ENCODE measurements at places on chromosomes 2 and 18.
A peak's percentile ranks its signal among the peaks of the same experiment; 100 is the strongest.

DNA sequence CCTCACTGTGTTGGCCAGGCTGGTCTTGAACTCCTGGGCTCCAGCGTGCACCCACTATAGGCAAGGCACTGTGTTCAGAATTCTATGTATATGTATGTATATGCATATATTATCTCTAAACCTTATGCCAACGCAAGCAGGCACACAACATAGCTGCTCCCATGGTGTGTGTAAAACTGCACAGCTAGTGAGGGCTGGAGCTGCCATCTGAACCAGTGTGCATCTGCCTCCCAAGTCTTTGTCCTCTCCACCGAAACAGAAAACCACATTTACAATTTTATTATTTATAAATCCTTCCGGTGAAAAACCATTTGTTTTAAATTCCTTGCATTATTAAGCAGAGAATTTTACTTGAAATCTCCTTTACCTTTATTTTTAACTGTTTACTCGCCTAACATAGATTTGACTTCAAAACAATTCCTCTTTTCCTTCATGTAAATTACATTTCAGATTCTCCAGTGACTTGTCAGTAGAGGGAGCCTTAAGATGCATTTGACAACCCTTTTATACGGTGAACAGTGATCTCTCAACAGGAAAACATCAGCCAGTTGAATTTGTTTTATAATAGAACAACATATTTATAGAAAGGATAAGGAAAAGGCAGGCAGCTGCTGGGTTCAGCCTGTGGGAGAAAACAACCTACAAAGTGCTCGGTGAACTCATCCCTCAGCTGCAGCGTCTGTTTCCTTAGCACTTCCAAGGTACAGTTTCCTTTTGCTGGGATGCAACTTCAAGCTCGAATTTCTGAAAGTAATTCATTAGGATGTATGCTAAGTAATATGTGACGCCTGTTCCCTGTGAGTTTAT is 101.2 kb downstream of the MYT1L start:
- no peak for DNase-seq

DNA sequence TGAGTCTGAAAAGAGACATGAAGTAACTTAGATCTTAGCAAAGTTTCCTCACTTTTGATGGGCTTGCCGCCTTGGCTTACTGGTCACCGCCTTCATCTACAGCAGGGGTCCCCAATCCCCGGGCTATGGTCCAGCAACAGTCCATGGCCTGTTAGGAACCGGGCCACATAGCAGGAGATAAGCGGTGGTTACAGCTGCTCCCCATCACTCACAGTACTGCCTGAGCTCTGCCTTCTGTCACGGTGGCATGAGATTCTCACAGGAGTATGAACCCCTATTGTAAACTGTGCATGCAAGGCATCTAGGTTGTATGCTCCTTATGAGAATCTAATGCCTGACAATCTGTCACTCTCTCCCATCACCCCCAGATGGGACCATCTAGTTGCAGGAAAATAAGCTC is 72.9 kb downstream of the BIN1 start:
- DNase-seq = no peak

- DNase-seq = no peak
Measured at GRCh38 chr2:53549497-53549896, 218.1 kb upstream of the CHAC2 start.

DNA sequence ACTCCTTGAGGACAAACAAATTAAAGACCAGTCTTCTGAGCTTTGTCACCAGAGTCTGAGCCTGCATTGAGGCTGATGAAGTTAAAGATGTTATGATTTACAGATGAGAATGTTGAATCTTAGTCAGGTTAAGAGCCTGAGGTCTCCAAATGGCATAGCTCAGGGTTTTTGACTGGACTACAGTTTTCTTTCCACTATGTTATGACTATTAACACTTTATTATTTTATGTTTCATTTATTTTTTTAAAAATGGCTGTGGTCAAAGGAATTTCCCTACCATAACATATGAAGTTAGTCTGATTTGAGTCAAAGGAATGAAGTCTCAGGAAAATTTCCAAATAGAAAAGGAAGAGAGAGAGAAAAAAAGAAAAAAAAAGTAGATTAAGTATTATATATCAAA is 39.7 kb upstream of the CWC22 start:
- no peak for DNase-seq

- DNase-seq = no peak
Measured at GRCh38 chr2:55917117-55917516, 6.5 kb downstream of the EFEMP1 start.

- no peak for DNase-seq
Measured at GRCh38 chr2:224749136-224749535, 33.0 kb upstream of the CCDC195 start.

DNA sequence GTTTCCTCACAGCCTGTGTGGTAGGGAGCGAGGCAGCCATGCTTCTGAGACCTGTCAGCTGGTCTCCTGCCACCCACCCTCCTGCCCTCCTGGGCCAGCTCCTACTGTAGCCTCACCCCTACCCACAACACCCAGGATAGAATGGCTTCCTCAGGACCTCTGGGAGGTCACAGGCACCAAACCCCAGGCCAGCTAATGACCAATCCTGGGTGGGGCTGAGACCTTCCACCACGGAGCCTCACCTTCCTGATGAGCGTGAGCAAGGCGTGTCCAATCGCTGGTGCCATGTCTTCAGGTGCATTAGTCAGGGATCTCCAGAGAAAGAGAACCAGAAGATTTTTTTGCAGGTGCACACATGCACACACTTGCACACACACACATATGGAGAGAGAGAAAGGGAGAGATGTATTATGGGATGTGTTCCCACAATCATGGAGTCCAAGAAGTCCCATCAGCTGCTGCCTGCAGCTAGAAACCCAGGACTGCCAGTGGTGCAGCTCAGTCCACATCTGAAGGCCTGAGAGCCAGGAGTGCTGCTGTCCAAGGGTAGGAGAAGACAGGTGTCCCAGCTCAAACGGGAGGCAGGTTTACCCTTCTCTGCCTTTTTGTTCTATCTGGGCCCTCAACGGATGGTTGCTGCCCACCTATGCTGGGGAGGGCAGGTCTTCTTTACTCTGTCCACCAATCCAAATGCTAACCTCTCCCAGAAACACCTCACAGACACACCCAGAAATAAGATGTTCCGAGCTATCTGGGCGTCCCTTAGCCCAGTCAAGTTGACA is 70.4 kb upstream of the HDAC4 start:
- DNase-seq = no peak

GRCh38 chr2:168624028-168624427 is 168.0 kb downstream of the CERS6 start:
- no peak for DNase-seq

DNA sequence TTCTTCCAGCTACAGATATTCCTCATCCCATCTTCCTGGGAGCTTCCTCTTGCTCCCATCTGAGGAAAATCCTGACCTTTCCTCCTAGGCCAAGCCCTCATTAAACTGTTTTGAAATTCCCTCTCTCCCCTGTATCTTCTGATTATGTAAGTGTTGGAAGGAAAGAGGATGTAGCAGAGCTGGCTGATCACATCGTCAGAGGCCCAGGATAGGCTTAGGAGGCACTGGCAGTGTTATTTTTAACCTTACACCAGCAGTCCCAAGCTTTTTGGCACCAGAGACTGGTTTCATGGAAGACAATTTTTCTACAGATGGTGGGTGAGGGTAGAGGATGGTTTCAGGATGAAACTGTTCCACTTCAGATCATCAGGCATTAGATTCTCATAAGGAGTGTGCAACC is 630.4 kb downstream of the EPHA4 start:
- no peak for DNase-seq

GRCh38 chr2:207188626-207189419 is 23.1 kb upstream of the KLF7 start:
- no peak for DNase-seq

DNA sequence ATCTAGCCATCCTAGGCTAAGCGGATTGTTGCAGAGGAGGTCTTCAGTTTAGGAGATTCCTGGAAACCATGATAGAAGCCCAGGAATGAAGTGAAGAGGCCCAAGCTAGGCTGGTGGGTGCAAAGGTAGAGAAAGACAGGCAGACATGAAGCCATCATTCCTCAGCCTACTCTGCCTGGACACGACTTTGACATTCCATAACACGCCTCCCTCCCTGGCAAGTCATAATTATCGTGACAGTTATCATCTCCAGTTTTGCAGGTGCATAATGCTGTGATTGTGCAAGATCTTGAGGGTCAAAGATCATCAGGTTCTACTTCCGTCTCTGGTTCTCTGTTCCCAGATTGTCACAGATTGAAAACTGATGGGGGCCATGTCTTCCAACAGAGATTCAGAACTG is 15.2 kb upstream of the FZD5 start:
- no peak for DNase-seq

GRCh38 chr18:78896111-78896905 is 83.3 kb upstream of the SALL3 start:
- no peak for DNase-seq

- no peak for DNase-seq
Measured at GRCh38 chr2:239288237-239288636, 112.6 kb downstream of the HDAC4 start.

DNA sequence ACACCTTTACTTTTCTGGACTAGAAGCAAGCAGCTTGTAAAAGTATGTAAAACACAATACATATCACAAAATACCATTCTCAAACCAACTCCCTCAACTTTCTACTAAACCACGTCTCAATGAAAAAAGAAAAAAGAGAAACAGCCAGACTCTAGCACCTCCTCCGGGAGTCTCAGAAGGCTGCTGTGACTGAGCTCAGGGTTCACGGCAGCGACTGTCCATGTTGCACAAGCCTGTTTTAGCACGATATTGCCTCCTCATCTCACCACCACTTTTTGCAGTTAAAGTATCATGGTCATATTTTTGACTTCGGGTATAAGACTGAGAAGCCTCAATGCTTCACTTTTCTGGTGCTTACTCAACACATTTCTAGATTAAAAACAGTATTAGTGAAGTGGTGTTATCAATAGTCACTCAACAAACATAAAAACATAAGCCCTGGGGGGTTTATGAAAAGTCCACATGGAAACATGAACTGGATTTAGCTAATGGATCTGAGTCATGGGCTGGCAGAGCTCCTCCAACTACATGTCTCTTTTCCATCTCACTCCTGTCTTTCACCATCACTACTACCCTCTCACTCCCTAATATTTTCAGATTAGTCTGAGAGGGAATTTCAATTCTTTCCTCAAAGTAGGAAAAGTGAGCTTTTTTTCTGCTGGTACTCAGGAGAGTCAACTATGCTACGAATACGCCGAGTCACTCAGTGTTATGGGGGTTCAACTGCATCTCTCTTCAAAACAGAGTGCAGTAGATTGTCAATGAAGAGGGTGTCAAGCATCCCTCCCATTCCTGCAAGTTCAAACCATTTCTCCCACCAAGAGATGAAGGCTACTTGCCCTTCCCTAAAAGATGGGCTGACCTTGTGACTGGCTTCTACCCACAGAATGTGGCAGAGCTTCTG is 113.7 kb downstream of the OSR1 start:
- DNase-seq = no peak

- no peak for DNase-seq
Measured at GRCh38 chr2:42949125-42949524, 156.7 kb upstream of the HAAO start.

- no peak for DNase-seq
Measured at GRCh38 chr2:20583425-20583881, 67.4 kb downstream of the HS1BP3 start.

- DNase-seq = no peak
Measured at GRCh38 chr18:54983041-54983686, 23.9 kb upstream of the CCDC68 start.

- DNase-seq = no peak
Measured at GRCh38 chr2:138708682-138709241, 71.4 kb downstream of the NXPH2 start.

DNA sequence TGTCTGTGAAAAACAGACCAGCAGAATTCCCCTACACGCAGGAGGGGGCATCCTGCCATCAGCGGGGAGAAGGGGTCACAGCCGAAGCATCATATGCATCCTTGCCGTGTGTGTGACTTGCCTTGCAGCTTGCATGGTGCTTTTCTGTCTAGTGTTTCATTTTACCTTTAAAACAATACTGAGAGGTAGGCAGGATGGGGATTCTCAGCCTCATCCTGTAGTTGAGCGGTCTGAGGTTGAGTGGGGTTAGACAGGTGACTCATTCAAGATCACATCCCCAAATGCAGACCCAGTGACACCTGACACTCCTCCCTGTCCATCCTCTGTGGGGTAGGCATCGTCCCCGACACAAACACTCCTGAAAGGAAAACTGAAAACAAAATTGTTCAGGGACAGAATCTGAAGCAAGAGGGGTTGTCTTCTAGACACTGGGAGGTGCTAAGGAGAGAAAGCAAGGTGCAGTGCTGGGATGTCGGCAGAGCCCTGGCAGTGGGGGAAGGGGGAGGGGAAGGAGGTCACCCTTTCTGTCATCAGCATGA is 7.9 kb downstream of the ARL4C start:
- DNase-seq = peak; percentile 96

DNA sequence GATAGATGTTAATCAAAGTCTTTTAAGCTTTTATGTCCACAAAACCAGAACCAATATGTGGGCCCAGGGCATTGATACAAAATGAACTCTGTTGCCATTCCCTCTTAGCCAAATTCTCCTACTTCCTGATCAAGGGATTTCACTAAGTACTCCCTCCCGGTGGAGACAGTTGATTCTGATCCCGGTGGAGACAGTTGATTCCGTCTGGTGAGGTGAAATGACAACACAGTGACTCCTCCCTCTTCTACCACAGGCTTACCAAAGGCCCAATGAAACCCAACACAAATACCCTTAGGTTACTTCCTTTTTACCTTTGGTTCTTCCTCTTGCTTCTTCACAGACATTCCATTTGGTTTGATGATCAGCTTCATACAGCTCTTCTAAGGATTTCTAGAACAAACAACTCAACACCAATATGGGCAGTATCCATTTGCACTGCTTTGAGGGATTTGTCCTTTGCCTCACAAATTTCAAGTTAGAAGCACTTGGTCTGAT is 153.8 kb downstream of the IKZF2 start:
- DNase-seq = no peak

GRCh38 chr18:52339891-52340371 is at the start of gene DCC:
Gene DCC (plus strand): TSS chr18:52340197. CDS start chr18:52340788, 591 bp downstream.
- DNase-seq = no peak

GRCh38 chr2:95388091-95388692 is 14.3 kb upstream of the FAHD2A start:
- DNase-seq = no peak

GRCh38 chr2:138601458-138602165 is 100.0 kb downstream of the SPOPL start:
- DNase-seq = no peak

DNA sequence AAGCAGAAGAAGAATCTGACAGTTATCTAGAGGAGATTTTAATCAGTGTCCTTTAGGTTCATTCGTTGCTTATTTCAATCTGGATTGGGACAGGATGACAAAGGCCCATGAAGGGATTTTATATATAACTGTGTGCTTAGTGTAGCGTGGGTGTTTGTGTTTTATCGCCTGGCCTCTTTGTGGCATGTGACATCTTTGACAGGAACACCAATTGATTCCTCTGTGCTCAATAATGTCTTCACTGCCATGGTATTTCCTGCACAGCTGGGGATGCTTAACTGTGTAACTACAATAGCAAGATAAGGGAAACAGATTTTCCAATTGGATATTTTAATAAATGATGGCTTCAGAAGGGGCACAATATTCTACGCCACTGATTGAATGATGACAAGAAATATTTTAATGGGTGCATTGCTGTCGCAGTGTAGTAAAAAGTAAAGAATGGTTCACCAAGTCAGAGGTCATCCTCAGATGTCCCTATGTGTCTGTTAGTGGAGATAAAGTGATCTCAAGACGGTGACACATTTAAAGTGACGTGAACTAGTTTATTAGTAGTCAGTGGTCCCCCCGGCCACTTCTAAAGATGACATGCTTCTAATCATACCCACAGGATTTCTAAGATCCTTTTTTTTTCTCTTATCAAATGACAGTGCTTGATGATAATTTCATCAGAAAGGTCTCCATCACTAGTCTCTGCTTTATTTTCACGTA is 160.4 kb downstream of the AGAP1 start:
- no peak for DNase-seq

GRCh38 chr18:56921896-56922480 is 224.9 kb upstream of the BOD1L2 start:
- no peak for DNase-seq

Data from T-helper 2 cell (primary cell).